ENCODE measurements at places on chromosomes 1 and 21. TPM values are rescaled to one million over a fixed set of nuclear protein-coding genes. Genes with fewer than 3 reads are reported as not detected.
A peak's percentile ranks its signal among the peaks of the same experiment; 100 is the strongest.

DNA sequence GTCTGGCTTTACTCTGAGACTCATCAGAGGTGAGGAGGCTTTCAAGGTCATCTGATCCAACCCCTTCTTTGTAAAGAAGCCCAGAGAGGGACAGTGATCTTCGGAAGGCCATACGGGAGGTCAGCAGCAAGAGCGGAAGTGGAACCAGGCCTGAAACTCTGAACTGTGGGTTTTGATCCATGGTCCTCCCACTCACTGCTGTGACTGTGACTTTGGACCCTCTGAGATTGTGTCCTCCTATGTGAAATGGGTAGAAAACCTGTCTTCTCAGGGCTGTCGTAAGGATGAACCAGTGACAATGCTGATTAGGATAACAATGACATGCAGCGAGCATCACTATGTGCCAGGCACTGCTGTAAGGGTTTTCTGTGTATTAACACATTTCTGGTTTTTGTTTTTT, 9.8 kb upstream of the DDOST start:
- no peak for DNase-seq

DNA sequence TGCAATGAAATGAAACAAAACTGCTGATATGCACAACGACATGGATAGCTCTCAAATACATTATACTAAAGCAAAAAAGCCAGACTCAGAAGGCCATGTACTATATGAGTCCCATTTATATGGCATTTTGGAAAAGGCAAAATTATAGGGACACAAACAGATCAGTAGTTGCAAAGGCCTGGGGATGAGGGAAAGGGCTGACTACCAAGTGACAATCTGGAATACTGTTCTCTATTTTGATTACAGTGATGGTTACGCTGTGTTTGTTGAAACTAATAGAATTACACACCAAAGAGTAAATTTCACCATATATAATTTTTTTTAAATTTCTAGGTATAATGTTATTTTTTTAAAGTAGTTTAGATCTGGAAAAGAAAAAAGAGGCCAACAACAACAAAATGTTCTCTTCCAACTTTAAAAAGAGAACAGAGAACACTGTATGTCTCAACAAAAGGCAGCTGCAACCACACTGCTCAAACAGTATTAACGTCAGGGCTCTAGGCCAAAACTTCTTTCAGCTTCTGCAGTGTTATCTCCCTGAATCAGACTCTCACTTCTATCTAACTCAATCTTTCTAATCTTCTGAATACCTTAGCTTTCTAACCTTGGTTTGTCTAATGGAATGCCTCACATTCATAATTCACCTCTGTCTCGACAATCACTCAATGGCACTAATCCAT, 75.8 kb downstream of the FOXJ3 start:
- no peak for DNase-seq

- no peak for DNase-seq
Measured at GRCh38 chr1:66685670-66686069, 66.6 kb upstream of the DYNLT5 start.

DNA sequence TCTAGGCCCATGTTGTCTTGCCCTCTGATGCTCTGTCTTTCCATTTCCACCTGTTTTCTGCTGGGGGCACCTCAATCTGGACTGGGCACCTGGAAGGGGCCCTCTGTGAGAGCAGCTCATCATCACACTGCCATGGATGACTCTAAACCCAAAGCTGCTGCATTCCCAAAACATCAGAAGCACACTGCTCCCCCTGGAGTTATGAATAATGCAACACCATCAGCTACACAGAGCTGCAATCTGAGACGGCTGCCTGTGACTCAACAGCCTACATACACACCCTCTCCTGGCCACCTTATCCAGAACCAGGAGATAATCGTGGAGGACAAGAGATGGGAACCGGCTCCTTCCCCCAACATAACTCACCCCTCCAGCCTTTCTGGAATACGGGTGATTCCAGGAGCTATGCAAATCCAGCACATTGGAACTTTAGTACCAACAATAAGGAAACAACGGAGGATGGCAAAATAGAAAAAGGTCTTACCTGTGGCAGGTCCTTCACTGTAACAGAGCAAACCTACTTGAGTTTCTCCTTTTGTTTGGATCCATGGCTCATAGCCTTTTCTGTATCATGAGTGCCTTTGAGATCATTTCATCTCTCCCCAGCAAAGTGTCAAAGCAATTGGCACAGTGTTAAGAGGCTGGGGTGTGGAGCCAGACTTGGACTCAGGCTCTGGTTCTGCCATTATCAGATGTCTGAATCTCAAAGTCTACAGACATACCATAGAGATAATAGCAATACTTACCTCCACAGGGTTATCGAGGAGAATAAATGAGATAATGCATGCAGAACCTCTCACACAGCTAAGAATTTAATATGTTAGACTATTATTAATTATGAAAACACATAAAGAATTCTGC, 29.3 kb downstream of the AK2 start:
- DNase-seq = peak; percentile 93

- no peak for DNase-seq
Measured at GRCh38 chr1:47819574-47819888, 177.7 kb downstream of the TRABD2B start.

- no peak for DNase-seq
Measured at GRCh38 chr1:83632906-83633305, 366.0 kb downstream of the TTLL7 start.

DNA sequence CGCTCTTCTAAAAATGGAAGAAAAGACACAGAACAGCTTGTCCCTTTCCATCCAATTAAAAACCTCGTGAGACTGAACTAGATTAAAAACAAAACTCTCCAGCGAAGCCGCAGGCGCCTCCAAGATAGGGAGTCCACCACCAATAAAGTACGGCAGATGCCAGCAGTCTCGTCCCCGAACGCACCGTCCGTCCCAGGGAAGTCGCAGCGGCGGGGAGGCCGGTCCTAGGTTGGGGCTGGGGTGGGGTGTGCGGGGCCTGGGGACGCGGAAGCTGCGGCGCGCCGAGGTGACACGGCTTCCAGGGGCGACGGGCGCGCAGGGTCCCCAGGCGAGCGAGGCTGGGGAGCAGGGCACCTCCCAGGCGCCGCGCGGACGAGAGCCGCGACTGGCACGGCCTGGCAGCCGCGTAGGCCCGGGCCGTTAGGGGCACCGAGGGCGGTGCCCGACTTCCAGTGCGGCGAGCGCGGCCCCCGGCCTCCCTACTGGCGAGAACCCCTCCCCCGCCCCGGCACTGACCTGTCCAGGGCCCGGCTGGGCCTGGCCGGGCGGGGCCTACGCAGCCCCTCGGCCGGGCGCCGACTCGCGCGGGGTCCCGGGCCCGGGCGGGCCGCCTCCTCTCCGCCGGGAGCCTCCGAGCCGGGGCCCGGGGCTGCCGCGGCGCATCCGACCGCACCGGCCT, 28.3 kb upstream of the A3GALT2 start:
- peak; percentile 28 for DNase-seq

Gene KRTAP7-1
- not detected for total RNA-seq

Gene ANGPTL3
- not detected for total RNA-seq

All from PC-3 (cell line).